CD4-positive, alpha-beta T cell treated with Interferon alpha-2 for 1 hour (primary cell): ENCODE measurements at places on chromosomes 11 and 22.
A peak's percentile ranks its signal among the peaks of the same experiment; 100 is the strongest.

GRCh38 chr22:44685384-44686056, 16.5 kb upstream of the PRR5 start:
- DNase-seq = peak; percentile 85

DNA sequence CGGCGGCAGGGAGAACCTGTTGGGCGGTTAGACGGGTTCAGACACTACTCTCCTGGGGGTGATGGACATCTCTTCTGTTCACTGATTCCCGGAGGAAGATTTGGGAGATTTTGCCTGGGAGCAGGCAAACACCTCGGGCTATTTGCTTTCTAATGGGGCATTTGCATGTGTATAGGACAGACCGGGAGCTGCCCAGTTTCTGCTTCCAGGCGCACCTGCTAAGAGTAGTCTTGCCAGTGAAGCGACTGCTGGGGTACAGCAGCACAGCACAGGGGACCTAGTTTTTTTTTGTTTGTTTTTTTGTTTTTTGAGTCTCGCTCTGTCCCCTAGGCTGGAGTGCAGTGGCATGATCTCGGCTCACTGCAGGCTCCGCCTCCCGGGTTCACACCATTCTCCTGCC, 6.8 kb upstream of the H19 start:
- no peak for DNase-seq

GRCh38 chr11:129590030-129590752, 214.5 kb downstream of the BARX2 start:
- DNase-seq = no peak

DNA sequence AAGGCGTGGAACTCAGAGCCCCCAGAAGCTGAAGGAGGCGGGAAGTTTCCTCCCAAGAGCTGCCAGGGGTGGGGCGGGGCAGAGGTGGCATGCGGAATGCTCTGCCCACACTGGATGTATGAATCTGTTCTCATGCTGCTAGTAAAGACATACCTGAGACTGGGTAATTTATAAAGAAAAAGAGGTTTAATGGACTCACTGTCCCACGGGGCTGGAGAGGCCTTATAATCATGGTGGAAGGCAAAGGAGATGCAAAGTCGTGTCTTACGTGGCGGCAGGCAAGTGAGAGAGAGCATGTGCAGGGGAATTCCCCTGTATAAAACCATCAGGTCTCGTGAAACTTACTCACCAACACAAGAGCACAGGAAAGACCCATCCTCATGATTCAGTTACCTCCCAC, 57.6 kb downstream of the SMIM38 start:
- DNase-seq = no peak

- DNase-seq = no peak
These were observed 54.1 kb downstream of the MAML2 start for GRCh38 chr11:96288915-96289314.

DNA sequence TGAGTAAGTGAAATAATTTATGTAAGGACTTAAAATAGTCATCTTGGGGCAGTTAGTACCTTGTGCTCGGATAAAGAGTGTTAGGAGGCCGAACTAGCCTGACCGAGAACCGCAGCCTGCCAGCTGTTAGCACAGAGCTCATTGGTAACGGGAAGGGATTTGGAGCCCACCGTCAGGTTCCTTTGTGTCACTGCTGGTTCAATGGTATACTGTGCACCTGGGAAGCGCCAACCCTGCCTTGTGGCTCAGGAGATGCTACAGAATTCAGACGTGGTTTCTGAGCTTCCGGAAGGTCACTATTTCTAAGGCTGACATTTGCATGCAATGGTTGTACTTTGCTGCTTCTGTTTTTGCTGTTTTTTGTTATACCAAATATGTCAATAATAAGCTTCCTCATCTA, 403.5 kb downstream of the CADM1 start:
- DNase-seq = no peak

DNA sequence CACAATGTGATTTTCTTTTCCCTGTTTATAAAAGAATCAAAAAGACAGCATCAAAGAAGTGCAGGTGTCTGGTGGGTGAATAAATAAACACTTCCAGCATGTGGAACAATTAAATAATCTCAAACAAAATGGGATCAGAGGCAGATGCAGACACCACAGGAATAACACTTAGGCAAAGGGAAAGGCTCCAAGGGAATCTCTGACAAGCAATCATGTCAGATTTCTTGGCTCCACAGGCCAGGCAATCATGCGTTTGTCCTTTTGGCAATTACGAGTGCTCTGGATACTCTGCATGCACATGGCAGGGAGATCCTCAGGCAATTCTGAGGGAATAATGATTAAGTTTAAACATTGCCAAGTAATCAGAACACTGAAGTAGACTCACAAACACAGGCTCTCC, 403.5 kb upstream of the LUZP2 start:
- no peak for DNase-seq

- no peak for DNase-seq
These were observed 1.6 kb upstream of the BRSK2 start for GRCh38 chr11:1387961-1388762.

GRCh38 chr11:119416606-119417580, 6.1 kb downstream of the THY1 start:
- no peak for DNase-seq

- no peak for DNase-seq
These were observed 66.9 kb downstream of the RBFOX2 start for GRCh38 chr22:35961480-35962295.

- no peak for DNase-seq
These were observed 38.4 kb downstream of the TOLLIP start for GRCh38 chr11:1271002-1271401.

DNA sequence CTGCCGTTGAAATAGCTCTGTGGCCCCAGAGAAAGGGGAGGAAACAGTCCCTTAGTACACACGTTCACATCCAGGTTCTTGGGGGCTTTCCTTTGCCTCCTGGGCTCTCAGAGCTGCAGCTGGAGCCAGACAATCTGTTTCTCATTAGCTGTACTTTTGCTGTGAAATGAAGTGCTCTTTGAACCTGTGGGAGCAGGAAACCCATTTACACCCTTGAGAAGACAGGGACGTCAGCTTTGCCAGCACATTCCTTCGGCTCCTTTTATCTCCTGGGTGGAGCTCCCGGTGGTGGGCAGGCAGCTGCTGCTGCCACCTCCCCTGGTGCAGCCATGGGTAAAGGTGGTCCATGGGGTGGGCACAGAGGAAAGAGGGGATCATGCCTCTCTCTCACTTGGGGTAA, 80.6 kb upstream of the TIMP3 start:
- no peak for DNase-seq

DNA sequence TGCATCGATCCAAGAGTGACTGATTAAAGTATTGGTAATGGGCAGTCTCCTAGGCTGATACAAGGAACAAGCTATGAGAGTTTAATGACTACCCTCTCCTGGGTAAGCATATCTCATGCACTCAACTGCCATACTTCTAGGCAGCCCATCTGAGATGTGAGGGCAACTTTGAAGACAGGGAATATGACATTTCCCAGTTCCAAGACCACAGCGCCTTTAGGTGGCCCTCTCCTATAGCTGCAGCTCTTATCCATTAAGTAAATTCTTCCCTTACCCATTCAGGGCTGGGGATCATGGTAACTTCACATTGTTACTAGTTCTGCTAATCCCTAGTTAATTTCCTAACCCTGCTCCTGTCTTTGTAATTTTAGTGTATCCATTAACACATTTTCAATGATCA, 157.3 kb upstream of the CTSC start:
- DNase-seq = no peak

- DNase-seq = no peak
These were observed 63.0 kb upstream of the IGLL5 start for GRCh38 chr22:22824340-22825212.

DNA sequence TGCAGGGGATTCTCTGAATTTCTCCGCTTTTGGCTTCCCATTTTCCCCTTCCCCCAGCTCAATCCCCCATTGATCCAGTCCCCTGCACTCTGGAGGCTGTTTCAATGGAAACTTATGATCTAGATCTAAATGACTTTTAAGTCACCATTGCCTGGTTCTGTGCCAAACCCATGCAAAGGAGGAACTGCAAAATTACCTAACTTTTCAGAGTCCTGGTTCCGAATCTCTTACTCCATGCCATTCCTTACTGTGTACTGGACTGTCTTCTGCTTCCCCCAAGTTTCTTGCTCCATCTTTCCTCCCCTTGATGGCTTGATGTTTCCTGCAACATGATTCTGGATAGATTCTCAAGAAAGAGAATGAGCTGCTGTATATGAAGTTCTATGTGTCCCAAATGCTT, 327.8 kb downstream of the MIAT start:
- no peak for DNase-seq

DNA sequence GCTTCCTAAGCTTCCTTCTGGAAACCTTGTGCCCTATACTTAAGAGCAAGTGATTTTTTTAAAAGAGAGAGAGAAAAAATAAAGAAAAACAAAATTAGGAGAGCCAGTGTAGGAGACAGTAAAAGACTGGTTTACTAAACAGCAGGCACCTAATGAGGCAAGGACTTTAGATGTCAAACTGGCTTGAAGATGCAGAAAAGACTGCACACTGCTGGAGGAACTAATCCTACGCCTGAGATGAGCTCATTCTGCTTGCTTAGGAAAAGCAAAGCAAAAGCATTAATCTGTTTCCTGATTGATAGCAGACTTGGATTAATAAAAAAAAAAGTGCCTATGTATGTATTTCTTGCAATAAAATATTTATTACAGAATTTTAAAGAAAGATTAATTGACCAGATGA, 113.6 kb upstream of the SEZ6L start:
- DNase-seq = no peak

DNA sequence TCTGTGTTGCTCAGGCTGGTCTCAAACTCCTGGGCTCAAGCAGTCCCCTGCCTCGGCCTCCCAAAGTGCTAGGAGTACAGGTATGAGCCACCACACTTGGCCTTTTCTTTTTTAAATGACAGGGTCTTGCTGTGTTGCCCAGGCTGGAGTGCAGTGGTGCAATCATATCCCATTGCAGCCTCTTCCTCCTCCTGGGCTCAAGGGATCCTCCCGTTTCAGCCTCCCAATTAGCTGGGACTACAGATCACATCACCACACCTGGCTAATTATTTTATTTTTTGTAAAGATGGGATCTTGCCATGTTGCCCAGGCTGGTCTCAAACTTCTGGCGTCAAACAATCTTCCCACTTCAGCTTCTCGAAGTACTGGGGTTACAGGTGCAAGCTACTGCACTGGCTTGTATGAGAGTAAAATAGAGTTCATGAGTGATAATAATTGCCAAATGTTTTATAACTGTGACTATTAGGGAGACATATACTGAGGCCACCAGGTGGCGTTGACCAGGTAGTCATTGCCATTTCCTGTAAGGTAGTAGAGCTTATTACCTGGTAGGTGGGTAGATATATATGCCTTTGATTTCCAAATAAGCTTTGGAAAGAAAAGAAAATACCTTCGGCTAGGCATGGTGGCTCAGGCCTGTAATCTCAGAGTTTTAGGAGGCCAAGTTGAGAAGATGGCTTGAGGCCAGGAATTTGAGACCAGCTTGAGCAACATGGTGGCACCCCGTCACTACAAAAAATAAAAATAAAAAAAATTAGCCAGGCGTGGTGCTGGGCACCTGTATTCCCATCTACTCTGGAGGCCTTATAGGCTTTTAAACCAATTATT, 5.4 kb downstream of the FDX1 start:
- peak; percentile 53 for DNase-seq

- no peak for DNase-seq
These were observed 47.3 kb downstream of the CCDC81 start for GRCh38 chr11:86421946-86422345.

GRCh38 chr11:21892736-21893564, 299.9 kb upstream of the ANO5 start:
- no peak for DNase-seq

DNA sequence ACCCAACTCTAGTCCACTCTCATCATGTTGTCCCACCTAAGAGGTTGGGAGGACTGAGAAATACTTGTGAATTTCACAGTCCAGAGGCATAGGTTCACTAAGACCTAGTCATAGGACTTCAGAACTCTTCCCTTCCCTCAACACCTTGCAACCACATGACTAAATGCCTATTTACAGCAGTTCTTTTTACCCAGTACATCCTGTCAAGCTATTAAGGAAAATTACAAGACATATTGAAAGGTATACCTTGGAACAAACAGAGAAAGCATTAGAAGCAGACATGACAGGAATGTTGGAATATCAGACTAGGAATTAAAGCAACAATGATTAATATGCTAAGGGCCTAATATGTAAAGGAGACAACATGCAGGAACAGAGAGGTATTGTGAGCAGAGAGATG, 563.8 kb upstream of the LRRC4C start:
- no peak for DNase-seq

GRCh38 chr11:74557526-74557925, 34.9 kb upstream of the POLD3 start:
- DNase-seq = no peak

DNA sequence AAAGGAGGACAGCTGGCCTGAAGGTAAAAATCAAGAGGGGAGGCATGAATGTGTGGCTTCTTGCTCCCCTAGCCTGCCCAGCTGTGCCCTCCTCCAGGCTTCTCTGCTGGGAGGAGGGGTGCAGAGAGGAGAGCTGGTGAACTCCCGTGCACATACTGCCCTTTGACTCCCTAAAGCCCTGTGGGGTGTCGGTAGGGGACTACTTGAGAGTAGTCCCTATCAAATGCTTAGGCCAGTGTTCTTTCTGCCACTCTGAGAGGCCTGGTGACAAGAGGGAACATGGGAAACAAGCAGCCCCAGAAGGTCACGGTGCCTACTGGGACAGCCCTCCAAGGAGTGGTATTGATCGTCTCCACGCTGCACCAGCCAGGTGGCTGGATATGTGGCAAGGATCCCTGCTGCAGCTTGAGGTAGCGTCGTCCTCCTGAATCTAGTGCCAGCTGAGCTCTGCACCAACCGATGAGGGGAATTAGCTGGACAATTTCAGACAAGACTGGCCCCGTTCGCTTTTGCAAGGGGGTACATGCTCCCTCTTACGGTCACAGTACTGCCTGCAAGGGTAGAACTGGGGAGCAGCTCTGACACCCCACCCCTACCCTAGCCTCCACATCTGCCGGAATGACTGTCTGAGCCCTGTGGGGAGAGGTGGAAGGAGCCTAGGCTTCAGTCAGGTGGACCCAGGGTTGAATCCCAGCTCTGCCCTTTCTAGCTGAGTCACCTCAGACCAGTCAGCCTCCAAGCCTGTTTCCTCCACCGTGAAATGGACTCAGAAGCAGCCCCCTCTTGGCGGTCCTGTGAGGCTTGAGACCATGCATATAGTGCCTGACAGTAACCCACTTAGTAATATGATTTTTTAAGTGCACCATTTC, 17.1 kb upstream of the C11orf96 start:
- no peak for DNase-seq

DNA sequence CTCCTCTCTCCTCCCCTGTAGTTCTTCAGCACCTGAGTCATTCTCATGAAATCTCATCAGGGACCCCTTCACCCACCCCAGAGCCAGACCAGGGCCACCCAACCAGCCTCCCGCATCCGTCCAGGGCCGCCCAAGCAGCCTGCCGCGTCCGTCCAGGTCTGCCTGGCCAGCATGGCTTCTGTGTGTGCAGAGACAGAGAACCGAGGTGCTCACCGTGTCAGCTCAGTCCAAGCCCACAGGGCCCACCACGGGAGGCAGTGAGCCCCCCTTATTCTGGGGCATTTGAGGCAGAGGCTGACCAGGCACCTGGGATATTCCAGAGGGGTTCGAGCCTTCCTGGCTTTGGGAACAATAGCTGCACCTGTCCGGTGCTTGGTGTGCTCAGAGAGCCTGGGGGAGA, 1117.3 kb downstream of the BRD1 start:
- DNase-seq = no peak

- no peak for DNase-seq
These were observed 16.9 kb upstream of the WNT7B start for GRCh38 chr22:45993841-45994240.
